ENCODE measurements at places on chromosomes 3 and 15.

GRCh38 chr3:42914771-42915515, 9.0 kb downstream of the ZNF662 start:
- no peak for DNase-seq

DNA sequence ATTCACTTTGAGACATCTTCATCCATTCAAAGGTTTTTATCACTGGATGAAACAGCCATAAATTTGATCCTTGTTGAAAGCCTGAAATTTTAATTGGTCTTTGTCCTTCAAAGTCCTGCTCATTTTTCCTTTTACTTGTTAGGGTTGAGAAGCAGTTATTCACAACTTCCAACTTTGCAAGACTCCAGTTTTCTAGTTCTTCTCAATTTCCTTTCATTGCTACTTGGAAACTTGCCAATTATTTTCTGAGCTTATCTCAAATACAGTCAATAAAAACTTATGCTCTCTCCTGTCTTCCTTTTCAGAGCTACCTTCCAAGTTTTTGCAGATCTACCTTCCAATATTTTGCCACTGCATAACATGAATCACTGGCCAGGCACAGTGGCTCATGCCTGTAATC, 23.7 kb upstream of the CD276 start:
- DNase-seq: no peak

- DNase-seq: no peak
Measured at GRCh38 chr15:100869151-100869999, 10.3 kb upstream of the ALDH1A3 start.

DNA sequence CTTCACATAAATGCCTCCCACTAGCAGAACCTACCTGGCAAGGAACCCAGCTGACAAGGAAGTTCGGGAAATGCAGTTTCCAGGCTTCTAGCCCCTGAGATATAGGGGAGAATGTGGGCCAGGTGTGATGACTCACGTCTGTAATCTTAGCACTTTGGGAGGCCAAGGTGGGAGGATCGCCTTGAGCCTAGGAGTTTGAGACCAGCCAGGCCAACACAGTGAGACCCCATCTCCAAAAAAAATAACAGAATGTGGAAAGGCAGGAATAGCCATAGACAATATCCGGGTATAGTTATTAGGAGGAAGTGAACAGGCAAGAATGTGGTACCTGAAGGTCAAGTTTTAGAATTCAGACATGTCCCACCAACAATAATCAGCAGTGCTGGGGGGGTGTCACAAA, 40.5 kb upstream of the SH3BP5 start:
- no peak for DNase-seq

DNA sequence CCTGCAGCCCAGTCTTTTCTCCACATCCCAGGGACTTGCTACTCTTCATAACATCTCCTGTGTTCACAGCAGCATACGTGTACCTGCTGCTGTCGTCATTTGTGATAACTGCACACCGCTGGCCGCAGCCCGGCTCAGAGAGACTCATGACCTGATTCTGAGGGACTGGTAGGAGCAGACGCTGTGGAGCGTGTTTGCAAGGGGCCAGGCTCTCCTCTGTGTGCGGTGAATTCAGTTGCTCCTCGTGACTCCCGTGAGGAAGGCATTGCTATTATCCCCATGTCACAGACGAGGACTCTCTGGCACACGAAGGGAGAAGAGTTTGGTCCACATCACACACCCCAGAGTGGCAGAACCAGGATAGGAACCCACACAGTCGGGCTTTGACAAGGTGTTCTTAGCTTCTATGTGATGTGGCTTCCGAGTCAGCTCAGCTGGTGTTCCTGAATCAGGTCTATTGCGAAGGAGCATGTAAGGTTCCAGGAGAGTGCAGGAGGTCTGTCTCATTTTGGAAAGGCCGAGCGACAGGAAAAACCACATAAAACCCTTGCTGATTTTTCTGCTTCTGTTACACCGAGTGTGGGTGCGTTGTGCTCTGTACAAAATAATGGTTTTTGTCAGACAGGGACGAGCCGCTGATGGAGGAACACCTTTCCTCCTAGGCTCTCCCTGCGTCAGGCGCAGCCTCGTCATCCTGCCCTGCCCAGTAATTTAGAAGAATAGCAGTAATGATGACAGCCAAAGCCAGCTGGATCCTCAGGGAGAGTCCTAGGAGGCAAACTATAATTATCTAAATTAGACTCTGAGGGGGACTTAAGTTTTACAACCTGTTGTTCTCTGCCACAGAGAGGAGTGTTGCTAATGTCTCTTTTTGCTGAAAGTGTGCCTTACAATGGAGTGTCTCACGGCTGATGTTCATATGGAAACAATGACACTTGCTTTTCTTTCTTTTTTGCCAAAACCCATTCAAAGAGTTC, 157.5 kb upstream of the RGMA start:
- no peak for DNase-seq

Measured in LoVo (cell line).